ENCODE measurements at places on chromosomes 16 and 17.

DNA sequence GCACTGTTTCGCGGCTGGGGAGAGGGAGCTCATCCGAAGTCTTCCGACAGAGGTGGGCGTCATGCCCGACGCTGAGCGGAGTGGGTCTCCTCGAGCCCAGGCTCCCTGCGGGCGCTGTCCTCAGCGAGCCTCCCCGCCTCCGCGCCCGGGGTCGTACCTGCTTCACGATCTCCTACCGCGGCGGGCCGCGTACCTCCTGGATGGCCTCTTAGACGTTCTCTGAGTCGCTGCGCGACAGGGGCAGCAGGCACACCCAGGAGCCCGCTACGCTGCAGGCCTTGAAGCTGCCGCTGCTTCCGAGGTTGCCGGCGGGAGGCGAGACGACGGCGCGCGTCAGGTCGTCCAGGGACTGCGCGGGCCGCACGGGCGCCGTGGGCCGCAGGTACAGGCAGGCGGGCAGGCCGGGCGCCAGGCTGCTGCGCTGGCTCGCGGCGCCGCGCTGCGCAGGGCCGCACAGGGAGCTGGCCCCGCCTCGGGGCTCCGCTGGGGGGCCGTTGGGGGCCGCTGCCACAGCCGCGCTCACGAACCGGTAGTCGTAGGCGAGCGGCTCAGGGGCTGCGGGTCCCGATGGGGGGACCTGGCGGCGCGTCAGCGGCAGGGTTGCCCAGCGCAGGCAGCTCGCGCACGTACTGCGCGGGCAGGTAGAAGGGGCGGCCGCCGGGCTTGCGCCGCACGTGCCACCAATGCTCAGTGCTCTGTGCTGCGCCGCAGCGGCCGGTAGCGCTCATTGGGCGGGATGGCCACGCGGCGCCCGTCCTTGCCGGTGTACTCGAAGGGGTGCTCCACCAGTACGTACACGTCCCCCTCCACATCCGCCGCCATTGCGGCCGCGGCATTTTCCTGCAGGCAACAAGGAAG is 116.4 kb upstream of the SMURF2 start:
- DNase-seq = peak; percentile 59

DNA sequence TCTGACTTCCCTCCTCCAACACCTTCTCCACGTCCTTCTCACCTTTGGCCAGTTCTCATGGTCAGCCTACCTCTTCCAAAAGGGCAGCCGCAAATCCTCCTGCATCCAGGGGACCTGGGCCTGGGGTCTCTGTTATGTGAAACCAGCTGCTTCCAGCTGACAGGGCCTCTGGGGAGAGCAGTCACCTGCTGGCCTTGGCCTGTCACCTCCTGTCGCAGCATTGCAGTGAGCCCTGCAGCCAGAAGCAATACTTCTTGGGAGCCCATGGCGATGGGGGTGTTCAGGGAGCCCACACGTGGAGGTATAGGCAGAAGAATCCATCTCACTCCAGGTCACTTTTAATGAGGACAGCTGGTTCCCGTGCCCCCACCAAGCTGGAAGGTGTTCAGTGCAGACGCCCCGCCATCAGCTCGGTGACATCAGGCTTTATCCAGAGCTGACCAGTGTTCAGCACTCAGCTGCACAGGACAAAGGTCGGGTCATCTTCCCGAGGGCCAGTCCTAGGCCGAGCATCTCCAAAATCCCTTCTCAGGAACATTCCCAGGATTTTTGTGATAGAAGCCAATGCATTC is 1.7 kb upstream of the SLC47A2 start:
- no peak for DNase-seq

- no peak for DNase-seq
Measured at GRCh38 chr16:69309316-69309715, 1.8 kb upstream of the VPS4A start.

GRCh38 chr17:78925234-78925633 is at the start of gene TIMP2:
Gene TIMP2 (minus strand): TSS chr17:78925387. CDS start chr17:78925088, 299 bp downstream.
- peak; percentile 83 for DNase-seq

GRCh38 chr17:76082326-76083251 is 3.6 kb downstream of the ZACN start:
- DNase-seq = no peak

DNA sequence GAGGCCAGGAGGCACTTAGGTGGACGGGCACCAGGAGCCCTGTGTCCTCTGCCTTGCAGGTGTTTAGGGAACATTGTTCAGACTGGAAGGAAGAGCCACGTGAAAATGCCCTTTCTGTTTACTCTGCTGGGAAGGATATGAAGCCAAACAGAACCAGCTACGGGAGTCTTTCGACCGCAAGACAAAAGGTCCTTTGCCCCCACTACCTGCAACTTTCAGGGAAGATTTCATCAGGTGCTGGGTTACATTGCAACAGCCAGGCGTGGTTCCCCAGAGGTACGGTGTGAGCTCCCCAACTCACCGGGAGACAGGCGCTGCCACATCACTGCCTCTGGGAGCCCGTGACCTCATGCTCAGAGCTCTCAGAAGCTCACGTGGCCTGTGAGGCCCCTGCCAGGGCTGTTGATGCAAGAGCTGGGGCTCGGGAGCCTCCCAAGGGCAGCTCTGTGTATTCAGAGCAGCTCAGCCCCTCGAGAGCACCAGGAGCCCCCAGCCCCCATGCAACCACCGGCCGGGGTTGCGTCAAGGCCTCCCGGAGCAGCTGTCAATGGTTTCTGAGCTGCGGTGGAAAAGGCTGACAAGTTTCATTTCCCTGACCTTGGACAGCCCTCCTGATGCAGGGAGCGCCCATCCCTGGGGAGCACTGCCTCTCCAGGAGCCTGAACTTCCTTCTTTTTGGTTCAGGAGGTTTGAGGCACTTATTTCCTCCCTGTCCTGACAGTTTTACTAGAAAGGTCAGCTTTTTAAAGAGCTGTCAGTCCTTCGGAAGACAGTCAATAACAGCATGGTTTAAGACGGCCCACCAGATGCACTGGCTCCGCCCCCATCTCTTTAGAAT is 42.1 kb downstream of the TBC1D16 start:
- DNase-seq = peak; percentile 73

DNA sequence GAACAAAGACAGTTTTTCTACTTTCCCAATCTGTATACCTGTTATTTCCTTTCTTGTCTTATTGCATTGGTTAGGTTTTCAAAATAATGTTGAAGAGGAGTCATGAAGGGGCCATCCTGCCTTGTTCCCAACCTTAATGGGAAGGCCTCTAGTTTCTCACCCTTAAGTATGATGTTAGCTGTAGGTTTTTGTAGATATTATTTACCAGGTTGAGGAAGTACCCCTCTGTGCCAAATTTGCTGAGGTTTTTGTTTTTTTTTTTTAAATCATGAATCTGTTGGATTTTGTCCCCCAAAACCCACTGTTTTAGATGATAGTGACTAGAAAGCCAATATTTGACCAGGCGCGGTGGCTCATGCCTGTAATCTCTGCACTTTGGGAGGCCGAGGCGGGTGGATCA is 36.4 kb downstream of the VMP1 start:
- DNase-seq = no peak

All from ELF-1 (cell line).